ENCODE measurements at places on chromosomes 2 and 18.

GRCh38 chr2:149164827-149165226, 126.3 kb downstream of the LYPD6B start:
- no peak for DNase-seq

DNA sequence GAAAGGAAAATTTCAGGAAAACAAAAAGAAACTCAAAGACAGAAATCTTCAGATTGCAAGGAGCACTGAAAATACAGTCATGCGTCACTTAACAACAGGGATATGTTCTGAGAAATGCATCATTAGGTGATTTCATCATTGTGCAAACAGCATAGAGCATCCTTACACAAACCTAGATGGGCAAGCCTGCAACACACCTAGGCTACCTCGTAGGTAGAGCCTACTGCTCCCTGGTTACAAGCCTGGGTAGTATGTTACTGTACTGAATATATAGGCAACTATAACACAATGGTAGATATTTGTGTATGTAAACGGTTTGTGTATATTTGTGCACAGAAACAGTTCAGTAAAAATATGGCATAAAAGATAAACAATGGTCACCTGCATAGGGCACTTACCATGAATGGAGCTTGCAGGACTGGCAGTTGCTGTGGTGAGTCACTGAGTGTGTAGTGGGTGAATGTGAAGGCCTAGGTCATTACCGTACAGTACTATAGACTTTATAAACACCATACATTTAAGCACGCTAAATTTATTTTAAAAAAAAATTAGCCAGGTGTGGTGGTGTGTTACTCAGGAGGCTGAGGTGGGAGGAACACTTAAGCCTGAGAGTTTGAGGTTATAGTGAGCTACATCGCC, 33.4 kb downstream of the SFXN5 start:
- DNase-seq: no peak

DNA sequence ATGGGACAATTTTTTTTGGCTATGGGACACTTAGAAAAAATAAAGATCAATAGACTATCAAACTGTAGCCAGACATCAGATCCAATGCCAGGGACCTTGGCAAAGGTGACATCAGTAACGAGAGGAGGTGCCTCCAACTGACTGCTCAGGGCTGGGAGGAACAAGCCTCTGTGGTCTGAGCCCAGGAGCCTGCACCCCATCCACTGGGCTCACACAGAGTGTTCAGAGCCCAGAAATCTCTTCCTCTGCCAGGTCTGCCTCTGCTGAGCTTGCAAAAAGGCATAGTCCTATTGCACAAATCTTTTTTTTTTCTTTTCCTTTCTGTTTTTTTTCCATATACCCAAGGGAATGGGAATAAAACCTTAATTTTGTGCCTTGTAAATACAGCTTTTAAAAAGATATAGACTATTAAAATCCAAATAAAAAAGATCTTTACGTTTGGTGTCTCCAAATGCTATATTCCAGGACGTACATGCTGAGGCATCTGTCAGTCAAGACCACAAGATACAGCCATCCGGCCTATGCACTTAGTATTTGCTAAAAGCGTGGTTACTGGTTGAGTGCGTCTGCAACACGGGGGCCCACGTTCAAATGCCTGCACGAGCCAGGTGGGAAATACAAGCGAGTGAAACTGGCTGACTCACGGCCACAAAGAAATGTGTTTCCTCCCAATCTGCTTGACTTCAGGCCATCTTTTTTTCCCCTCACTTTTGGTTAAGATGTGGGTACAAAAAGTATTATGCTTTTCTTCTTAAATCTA, 7.8 kb upstream of the ARHGAP25 start:
- DNase-seq: no peak

DNA sequence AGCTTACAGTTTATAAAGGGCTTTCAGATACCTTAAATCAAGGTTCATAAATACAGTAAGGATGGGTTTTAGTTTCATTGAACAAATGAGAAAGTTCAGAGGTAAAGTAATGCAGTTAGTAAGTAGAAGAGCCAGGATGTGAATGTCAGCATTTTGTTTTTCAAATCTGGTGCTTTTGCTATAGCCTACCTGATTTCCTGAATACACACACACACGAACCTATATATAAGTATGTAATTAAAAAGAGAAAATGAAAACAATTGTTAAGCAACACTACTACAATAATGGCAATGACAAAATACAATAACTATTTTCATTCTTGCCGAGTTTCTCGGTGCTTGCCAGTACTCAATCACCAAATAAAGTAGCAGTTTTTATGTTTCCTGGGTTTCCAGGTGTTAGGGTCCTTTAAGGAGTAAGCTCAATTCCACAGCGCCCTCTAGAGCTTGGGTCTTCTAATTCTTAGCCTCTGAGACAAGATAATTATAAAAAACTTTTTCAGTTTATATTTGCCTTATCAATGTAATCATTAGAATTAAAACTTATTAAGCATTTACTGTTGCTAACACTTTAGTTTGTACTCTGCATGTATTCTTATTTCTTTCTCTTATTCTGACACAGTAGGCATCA, 512.9 kb upstream of the ACVR2A start:
- DNase-seq: peak; percentile 47

DNA sequence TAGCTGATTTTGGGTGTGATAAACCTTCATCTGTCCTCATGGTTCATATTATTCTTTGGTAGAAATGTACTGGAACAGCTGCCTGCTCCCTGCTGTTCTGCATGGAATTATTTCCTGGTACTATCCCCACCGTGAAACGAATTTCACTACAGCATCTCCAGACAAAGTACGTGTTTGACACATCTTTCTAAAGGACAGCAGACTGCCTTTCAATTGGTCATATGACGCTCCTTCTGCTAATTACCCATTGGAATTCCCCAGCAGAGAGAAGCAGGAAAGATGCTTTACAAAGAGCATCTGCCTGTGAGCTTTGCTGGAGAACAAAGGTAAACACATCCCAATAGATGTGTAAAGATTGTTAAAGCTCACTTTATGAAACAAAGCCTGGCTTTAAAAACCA, 4.4 kb upstream of the RFX8 start:
- DNase-seq: peak; percentile 63

- peak; percentile 66 for DNase-seq
These were observed 40.6 kb upstream of the DSC1 start for GRCh38 chr18:31203096-31203793.

- no peak for DNase-seq
These were observed 989.2 kb downstream of the CPS1 start for GRCh38 chr2:211545582-211545981.

DNA sequence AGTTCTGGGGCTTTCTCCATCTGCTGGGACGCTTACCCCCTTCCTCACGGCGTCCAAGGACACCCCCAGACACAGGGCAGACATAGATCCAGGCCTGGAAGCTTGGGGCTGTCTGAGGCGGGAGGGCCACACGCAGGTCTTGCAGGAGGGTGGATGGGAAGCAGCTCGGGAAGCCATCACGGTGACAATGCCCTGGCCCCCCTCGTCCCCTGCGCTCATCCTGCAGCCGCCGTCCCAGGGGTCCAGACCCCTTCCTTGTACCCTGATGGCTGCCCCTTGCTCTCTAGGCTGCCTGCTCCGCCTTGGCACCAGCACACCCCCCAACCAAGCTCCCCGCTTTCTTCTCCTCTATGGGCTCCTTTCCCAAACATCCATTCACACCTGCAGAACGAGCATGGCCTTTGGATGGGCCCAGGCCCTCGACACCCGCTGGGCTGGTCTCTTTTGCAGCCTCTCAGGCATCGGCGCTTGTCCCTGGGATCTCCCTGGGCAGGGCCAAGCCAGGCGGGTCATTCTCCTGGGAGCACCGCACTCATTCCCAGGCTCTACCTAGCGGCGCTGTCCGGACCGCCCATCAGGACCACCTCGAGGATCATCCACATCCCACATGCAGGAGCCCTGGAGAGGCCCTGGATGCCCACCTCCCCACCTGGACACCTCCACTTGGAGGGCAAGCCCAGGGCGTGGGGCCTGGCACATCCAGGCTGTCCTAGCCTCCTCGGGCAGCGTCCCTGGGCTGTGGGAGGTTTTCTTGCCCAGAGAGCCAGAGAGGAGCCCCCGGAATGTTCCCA, 274.9 kb downstream of the NDUFA10 start:
- no peak for DNase-seq

GRCh38 chr2:172944022-172944793, 131.4 kb upstream of the MAP3K20 start:
- DNase-seq: no peak

GRCh38 chr2:240622531-240623235, 2.6 kb upstream of the GPR35 start:
- no peak for DNase-seq

- DNase-seq: no peak
These were observed 15.8 kb downstream of the SNED1 start for GRCh38 chr2:241014224-241014623.

DNA sequence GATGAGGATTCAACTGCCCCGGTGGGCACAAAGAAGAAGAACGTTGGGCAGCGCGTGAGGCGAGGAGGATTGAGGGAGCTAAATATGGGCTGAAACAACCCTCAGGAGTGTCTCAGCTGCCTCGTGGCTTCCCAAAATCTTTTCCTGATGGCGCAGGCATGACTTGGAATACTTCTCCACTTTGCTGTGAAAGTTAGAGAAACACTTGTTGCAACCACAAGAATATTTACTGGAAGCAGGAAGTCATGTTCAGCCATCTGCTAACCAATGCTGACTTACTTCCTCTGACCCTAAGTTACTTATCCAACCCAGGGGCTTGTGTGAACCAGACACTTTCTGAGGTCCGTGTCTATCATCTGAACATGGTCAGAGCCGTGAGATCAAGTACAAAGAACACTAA, 148.8 kb downstream of the ARL4C start:
- DNase-seq: peak; percentile 40

DNA sequence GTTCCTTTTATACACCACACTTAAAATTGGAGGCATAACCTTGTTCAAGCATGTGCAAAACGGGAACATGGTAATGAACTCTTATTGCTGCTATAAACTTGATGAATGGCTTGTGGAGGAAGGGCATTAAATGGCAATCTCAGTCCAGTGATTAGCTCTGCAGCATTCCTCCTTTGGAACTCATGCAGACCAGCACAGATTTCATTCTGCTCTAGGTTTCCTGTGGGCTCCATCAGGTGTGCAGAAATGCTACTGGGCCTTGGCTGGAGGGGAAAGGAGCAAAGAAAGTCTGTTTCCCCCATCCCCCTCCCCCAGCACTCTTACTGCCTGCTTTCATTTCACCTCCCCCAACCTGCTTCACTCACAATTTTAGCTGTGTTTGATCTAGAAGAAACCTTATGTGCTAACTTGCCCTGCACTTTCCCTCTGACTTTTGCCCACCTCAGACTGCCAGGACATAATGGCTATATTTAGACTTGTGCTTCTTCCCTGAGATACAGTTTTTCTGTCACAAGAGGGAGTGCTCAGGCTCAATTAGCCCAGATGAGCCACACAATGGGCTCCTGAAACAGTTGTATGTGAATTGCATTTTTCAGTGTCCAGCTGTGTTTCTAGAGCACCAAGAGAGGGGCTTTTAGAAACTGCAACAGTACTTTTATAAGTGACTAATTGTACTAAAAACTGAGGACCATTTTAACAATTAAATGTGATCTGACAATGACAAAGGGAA, 109.8 kb downstream of the FSHR start:
- DNase-seq: no peak

GRCh38 chr2:84991404-84992160, 20.6 kb downstream of the KCMF1 start:
- DNase-seq: no peak

DNA sequence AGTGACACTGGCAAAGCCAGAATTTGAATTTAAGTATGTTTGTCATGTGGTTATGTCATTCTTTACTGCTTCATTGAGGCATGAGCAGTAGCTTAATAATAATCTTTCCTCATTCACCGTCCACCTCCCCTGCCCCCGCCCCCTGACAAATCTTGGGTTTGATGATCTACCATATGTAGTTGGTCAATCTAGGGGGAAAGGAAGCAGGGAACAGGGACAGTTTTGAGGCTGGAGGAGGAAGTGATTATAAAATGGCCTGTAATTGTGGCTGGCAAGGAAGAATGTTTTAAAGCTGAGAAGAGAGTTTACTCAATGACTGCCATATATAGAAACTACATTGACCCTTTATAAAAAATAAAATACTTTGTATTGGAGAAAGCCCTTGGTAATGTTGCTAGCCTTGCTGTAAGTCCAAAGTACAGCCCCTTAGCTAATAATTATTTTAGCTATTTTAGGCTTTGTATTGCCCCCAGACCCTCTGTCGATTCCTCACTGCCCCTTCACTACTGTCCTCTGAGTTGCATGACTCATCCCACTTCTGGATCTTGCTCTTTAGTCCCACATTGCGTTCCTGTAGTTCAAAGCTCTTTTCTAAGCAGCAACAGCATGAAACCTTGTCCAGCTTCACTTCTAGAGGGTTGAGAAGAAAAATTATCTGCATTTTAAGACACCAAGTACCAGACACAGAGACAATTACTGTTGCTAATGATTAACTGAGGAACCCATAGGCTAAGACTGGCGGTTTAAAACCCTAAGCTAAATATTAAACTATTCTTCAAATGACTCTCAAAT, 38.4 kb downstream of the PELI1 start:
- peak; percentile 67 for DNase-seq

- no peak for DNase-seq
These were observed 73.8 kb downstream of the HRH4 start for GRCh38 chr18:24534271-24534670.

DNA sequence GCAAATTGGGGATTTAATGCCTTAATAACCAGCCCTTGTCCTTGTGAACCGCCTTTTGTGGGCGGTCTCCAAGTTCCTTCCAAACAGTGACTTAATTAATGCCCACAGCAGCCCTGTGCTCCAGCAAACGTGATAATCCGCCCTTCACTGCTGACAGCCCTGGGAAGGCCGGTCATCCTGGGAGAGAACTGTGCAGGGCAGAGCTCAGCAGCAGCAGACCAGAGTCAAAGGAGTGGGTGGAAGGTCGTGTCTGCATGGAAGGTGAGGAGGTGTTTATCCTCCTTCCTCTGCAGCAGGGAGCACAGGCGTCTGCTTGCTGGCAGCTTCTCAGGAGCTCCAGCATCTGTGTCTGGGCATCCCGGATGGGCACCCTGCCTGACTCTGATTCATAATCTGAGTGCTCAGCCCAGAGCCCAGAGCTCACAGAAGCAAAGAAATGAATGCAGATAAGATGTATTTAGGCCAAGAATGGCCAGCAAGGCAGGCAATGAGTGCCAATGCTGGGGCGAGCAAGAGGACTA, 270.0 kb upstream of the PXDN start:
- DNase-seq: no peak

- DNase-seq: no peak
These were observed 12.6 kb downstream of the LGALSL start for GRCh38 chr2:64466478-64467085.

GRCh38 chr2:79250656-79251055, 91.1 kb upstream of the REG3A start:
- DNase-seq: no peak

GRCh38 chr2:43751476-43751990, 22.3 kb upstream of the DYNC2LI1 start:
- DNase-seq: no peak

- no peak for DNase-seq
These were observed 1012.4 kb upstream of the CRIM1 start for GRCh38 chr2:35343135-35343534.

DNA sequence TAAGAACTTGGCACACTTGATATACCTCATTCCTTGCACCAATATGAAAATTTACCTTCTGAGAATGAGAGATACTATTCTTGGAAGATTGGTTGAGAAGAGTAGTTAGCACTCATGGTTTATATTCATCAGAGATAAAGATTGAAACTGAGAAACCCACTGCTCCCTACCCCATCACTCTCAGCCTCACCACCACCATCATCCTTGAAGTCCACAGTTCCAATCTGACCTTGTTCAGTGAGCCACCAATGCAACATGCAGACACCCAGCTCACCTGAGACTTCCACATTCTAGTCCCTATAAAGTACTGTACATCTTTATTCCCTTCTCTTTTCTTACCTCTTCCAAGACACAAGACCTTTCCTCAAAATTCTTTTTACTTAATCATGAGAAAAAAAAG, 869.0 kb downstream of the TRIB2 start:
- DNase-seq: no peak
